ENCODE measurements at places on chromosomes 3 and 15.

DNA sequence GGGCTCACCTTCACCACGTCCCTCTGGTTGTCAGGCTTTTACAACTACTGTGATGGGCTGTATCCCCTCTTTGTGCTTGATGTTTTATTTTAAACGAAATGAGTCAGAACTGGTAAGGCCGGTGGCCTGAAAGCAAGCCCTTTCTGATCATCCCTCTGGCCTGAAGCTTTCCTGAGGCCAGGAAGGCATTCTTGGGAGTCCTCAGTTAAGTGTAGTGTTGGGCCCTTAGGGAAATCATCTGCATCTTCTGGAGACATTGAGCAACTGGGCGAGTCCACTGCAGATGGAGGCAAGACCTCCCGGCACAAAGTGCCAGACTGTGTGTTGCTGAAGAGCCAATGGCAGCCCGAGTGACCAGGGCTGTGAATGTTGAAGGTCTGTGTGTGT is 33.0 kb upstream of the AMOTL2 start:
- no peak for DNase-seq

- DNase-seq = no peak
Observed at GRCh38 chr3:9008550-9009255, 45.4 kb upstream of the RAD18 start.

GRCh38 chr3:184022323-184022722 is 4.6 kb upstream of the ABCC5 start:
- DNase-seq = no peak

GRCh38 chr3:4814305-4814903 is 164.8 kb upstream of the BHLHE40 start:
- no peak for DNase-seq

DNA sequence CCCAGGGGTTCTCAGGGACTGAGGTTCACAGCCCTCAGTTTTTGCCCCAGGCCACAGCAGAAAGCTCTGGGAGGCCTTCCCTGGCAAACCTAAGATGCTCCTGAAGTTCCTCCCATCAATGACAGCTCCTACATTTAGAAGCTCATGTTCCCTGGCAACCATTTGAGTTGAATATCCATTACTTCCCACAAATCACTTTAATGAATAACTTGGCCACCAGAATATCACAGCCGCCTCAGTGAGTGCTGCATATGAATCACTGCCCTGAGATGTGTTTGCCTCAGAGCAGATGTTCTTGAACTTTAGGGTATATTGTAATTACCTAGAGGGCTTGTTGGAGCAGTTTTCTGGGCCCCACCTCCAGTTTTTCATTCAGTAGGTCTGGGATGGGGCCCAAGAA is 27.4 kb downstream of the SLCO2A1 start:
- peak; percentile 37 for DNase-seq

DNA sequence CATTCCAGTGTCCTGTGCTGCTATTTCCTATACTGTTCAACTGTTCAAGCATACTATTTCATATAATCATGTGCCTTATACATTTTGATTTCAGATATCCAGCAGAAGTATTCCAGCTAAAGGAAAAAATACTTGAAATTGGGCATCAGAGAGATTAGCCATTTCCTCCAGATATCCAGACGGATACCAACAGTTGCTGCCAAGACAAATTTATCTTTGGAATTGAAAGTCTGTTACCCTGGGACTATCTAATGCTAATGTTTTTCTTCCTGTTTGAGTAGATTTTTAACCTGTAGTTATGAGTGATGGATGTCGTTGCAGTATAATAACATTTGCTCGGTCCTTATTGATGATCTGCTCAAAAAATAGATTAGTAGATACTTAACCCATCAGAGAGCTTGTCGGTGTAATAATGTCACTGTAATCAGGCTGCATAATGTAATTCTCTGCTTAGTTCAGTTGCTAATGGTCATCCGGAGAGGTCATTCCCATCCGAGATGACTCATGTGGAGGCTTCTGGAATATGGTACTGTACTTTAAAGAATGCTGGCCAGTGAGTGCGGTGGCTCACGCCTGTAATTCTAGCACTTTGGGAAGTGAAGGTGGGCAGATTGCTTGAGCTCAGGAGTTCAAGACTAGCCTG is 51.5 kb downstream of the TIMP4 start:
- DNase-seq = no peak

DNA sequence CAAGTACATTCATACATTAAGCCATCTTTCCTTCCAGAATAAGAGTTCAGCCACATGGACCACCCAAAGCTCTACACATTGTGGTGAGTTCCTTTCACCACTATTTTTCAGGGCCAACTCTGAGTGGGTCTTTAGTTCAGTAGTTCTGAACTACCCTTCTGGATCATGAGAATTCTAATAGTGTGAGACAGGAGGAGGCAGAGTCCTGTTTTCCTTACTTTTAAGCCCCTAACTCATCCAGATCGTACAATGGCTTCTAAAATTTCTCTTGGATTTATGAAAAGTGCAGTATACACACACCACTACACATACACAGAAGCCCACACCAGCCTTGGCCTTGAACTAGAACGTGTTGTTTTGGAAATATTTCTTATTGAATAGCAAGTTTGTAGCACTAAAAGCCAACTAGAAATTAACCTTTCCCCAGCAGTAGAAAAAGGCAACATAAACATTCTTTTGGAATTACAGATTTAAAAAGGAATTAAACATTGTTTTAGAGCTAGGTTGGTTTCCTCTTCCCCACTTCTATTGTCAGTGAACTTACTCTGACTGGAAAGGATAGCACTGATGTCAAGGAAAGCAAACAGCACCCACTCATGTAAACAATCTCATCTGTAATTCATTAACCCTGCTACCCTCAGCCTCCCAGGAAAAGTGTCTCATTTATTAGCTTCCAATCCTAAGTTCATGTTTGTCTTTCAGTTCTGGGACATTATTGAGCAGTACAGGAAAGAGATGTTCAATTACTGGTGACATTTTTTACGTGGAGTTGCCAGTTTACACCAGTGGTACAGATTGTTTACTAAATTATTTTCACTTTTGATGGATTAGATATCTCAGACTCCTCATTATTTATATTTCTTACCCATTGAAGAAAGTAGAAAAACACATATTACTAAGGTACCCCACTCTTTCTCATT is 95.7 kb upstream of the AGTR1 start:
- DNase-seq = no peak

DNA sequence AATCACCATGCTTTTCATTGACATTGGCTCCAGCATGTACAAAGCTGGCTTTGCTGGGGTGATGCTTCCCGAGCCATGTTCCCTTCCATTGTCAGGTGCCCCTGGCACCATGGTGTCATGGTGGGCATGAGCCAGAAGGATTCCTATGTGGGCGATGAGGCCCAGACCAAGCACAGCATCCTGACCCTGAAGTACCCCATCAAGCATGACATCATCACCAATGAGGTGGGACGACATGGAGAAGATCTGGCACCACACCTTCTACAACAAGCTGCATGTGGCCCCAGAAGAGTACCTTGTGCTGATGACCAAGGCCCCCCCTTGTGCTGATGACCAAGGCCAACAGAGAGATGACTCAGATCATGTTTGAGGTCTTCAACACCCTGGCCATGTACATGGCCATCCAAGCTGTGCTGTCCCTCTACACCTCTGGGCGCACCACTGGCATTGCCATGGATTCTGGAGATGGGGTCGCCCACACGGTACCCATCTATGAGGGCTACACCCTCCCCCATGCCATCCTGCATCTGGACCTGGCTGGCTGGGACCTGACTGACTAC is 17.6 kb upstream of the RBP2 start:
- no peak for DNase-seq

DNA sequence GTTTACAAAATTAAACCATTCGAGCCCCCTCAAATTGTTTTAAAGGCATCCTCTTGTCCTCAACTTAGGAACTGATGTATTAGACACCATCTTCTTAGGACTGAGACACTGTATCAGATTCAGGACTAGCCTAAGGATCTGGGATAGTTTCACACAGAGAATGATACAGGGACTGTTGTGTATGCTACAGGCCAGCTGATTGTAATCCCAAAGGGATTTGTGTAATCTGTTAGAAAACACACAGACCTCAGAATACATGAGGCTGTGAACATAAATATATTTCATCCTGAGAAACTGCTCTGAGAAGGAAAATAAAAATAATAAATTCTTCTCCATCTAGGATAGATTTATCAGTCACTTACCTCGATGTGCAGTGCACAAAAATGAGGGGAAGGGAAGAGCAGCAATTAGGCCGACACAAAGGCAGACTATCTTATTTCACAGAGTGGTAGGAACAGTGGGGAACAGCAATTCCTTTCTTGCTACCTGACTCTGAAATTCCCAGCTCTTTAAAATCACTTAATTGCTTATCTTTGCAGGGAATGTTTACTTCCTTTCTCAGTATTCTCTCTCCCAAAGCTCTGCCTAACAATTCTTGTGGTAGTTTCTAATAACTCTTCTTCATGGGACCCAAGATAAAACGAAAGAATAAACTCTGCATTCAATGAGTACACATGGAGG is 322.5 kb downstream of the MAGI1 start:
- DNase-seq = no peak

DNA sequence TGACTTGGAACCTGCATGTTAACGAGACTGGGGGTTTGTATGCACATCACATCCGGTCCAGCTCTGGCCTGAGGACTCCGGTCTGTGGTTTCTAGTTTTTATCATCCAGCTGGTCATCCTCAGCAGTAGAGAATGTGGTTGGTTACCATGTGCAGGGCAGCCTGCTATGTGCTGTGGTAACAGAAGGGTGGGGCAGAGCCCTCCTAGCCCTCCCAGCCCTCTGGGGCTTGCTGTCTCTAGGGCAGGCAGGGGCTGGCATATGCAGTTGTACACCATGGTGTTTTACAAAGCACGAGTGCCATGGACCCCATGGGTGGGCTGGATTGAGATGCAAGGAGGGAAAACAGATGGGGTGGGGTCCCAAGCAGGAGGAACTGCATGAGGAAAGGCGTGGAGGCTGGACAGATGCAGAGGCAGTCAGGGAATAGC is 70.2 kb downstream of the APBA2 start:
- DNase-seq = no peak

DNA sequence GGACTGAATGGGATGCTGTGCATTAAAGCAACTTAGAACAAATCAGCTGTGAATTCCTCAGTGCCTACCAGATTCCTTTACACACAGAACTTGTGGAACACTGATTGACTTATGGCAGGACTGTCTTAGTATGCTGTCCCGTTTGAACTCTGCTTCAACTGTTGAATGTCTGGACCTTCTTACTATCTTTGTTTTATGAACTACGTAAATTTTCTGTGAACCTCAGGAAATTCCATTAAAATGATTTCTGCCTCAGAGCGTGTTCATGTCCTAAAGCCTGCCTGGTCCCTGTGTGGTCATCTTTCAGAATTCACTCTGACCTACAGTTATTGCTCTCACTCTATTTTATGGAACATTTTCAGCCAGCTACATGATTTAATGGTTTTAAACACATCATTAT is 29.4 kb upstream of the FBN1 start:
- DNase-seq = no peak

DNA sequence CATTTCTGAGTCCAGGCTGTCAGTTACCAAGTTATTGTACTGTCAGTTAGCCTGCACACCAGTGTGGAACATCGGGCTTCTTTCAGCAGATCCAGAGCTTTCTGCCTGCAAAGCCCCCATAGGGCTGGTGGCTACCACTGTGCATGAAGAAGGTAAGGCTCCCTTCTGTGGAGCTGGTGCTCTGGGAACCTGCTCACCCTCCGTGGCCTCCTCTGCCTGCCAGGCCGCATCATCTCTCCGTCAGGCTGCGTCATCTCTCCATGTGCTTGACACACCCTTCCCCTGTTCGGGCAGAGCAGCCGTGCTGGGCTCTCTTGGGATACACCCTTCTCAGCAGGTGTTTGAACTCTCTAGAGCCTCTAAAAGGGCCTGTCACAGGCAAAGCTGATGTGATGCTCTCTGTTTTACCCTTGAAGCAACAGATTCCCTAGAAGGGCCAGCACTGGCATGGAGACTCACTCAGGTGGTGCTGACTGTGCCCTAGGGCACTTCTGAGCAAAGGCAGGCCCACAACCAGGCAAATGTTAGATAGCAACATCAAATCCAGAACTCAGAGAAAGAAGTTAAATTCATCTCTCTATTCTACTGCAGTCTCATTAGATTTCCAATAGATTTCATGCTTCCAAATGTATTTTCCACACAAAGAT is 261.1 kb downstream of the EPHB1 start:
- DNase-seq = no peak

DNA sequence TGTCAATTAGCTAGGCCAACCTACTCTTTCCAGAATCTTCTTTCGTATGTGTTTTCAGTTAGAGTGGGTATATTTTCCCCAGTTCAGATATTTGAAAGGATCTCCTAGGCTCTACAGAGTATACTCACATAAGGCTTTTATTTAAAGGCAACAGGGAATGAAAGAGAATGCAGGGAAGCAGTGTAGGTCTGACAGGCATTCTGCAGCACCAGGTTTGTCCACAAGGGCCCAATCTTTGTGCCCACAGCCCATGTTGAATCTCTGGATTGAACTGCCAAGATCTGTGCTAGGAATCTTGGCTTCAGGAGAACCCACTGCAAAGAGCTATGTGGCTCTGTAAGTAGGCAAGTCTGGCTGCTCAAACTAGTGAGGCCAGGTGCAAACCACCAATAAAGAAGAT is 24.2 kb upstream of the GALNT15 start:
- no peak for DNase-seq

GRCh38 chr15:38620851-38621594 is 56.4 kb upstream of the RASGRP1 start:
- no peak for DNase-seq

DNA sequence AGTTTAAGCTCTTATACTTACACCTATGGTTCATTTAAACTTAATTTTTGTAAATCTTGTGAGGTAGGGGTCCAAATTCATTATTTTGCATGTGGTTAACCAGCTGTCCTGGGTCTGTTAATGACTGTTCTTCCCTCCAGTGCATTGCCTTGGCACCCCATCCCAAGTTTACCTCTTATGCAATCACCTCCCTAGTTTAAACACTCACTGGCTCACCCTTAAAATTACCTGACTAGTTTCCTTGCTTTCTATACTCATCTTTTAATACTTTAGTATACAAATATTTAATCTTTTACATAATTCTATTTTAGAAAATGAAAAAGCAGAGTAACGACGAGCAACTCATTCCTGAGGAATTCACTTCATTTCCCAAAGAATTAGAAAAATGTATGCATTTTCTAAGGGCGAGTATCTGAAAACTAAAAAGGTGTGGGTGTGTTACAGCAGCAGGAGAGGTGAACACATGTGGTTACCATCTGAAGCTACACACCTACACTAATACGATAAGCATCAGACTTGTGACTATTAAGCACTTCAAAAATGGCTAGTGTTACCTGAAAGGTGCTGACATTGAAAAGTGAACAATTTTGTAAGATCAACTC is 33.7 kb downstream of the TJP1 start:
- DNase-seq = no peak

GRCh38 chr15:45064386-45064785 is 41.4 kb downstream of the SORD start:
- DNase-seq = no peak

DNA sequence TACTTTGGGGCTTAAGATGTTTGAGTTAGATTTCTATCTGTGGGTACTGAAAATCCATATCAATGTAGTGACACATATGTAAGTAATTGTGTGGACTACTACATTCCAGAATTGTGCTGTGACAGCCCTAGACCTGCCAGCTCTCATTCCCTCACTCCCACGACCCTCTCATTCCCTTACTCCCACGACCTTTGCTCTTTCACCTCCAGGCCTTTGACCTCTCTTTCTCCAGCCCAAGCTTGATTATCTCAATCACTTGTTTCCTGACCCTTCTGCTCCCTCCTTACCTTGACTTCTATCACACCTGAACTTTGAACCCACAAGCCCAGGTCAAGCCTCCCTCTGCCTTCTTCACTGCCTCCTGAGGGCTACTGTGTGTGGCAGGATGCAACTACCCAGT is 3.6 kb upstream of the RUVBL1 start:
- DNase-seq = no peak

- DNase-seq = no peak
Observed at GRCh38 chr3:155917781-155918180, 47.3 kb downstream of the GMPS start.
